Neural crest cell (in vitro differentiated cells): ENCODE measurements at places on chromosomes 4 and X.

- H3K36me3 ChIP-seq, result peaks cover 23% of the 10 kb centered on the region
- no peak overlapping the region for H3K4me3 ChIP-seq
- no peaks in the 10 kb centered on the region for H3K27me3 ChIP-seq
- H3K27ac ChIP-seq, result no peak overlapping the region
- peaks cover 5% of the 10 kb centered on the region for H3K4me1 ChIP-seq
- DNase-seq, result no peak
These were observed 106.3 kb upstream of the CBR4 start for GRCh38 chr4:169116270-169116901.

DNA sequence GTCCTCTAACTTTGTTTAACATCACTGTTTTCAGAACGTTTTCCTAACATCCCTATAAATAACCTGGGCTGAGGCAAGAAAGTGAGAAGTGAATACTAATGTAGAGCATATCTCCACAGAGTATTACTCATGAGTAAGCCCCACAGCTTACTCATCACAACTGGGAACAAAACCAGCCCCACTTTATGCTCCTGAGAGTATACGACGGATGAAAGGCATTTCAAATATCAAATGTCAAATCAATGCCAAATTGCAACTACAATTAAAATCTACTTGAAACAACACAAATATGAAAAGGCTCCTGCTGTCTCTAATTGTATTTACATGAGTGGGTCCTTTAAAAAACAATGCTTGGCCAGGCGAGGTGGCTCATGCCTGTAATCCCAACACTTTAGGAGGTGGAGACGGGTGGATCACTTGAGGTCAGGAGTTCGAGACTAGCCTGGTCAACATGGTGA is 41.2 kb downstream of the SH3RF1 start:
- H3K36me3 ChIP-seq, result peaks cover 2% of the 10 kb centered on the region
- peaks cover 4% of the 10 kb centered on the region for H3K4me1 ChIP-seq
- H3K4me3 ChIP-seq, result no peak overlapping the region
- no peaks in the 10 kb centered on the region for H3K27me3 ChIP-seq
- H3K27ac ChIP-seq, result no peak overlapping the region

GRCh38 chr4:14792702-14793227 is 209.5 kb upstream of the CPEB2 start:
- H3K27ac ChIP-seq, result no peak overlapping the region
- no peak overlapping the region for H3K4me3 ChIP-seq
- H3K36me3 ChIP-seq, result peaks cover 3% of the 10 kb centered on the region
- no peak for DNase-seq
- no peaks in the 10 kb centered on the region for H3K4me1 ChIP-seq

- peaks cover 51% of the 10 kb centered on the region for H3K4me1 ChIP-seq
- H3K27ac ChIP-seq, result peak overlapping the region; percentile 97
- DNase-seq, result peak; percentile 39
- H3K4me3 ChIP-seq, result peak overlapping the region; percentile 31
These were observed 133.1 kb downstream of the AFAP1 start for GRCh38 chr4:7806338-7807090.

GRCh38 chr4:145824463-145824862 is 114.2 kb downstream of the ZNF827 start:
- no peak overlapping the region for H3K4me3 ChIP-seq
- DNase-seq, result no peak
- peaks cover 9% of the 10 kb centered on the region for H3K36me3 ChIP-seq
- no peak overlapping the region for H3K27ac ChIP-seq
- peaks cover 25% of the 10 kb centered on the region for H3K4me1 ChIP-seq
- H3K27me3 ChIP-seq, result no peaks in the 10 kb centered on the region

DNA sequence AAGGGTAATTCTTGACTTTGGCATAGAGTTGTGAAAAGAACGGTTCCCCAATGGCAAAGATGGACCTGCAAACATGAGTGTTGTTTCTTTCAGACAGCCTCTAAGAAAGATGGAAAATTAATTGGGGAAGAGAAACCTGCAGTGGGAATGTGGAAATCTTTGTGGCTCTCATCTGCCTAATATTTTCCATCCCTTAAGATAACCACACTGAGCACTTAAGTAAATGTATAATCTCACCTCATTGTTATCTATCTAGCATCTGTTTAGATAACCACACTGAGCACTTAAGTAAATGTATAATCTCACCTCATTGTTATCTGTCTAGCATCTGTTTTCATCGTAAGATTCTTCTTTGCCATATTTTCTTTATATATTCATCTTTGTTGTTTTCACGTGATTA is 149.3 kb downstream of the NWD2 start:
- H3K27me3 ChIP-seq, result no peaks in the 10 kb centered on the region
- H3K36me3 ChIP-seq, result no peaks in the 10 kb centered on the region
- no peak overlapping the region for H3K4me3 ChIP-seq
- no peak for DNase-seq
- peak overlapping the region; percentile 1 for H3K27ac ChIP-seq

- peaks cover 16% of the 10 kb centered on the region for H3K4me1 ChIP-seq
- H3K36me3 ChIP-seq, result no peaks in the 10 kb centered on the region
- H3K27me3 ChIP-seq, result no peaks in the 10 kb centered on the region
- no peak for DNase-seq
- no peak overlapping the region for H3K4me3 ChIP-seq
These were observed 159.3 kb downstream of the PTCHD1 start for GRCh38 chrX:23493941-23494374.

GRCh38 chr4:81577392-81577791 is 105.7 kb upstream of the RASGEF1B start:
- no peaks in the 10 kb centered on the region for H3K36me3 ChIP-seq
- no peak overlapping the region for H3K4me3 ChIP-seq
- peaks cover 3% of the 10 kb centered on the region for H3K27me3 ChIP-seq
- no peaks in the 10 kb centered on the region for H3K4me1 ChIP-seq
- no peak for DNase-seq
- no peak overlapping the region for H3K27ac ChIP-seq

DNA sequence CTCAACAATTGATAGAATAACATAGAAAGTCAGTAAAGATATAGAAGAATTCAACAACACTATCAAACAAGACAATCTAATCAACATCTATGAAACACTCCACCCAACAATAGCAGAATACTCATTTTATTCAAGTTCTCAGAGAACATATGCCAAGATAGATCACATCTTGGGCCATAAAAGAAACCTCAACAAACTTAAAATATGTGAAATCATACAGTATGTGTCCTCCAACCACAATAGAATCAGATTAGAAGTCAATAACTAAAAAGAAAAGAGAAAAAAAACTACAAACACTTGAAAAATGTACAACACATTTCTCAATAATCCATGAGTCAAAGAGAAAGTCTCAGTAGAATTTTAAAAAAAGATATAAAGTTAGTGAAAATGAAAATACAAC is 78.6 kb upstream of the LDB2 start:
- no peaks in the 10 kb centered on the region for H3K4me1 ChIP-seq
- no peak for DNase-seq
- no peaks in the 10 kb centered on the region for H3K27me3 ChIP-seq
- H3K4me3 ChIP-seq, result no peak overlapping the region

GRCh38 chr4:907691-908425 is 24.3 kb downstream of the GAK start:
- peaks cover 11% of the 10 kb centered on the region for H3K4me1 ChIP-seq
- no peaks in the 10 kb centered on the region for H3K27me3 ChIP-seq
- peaks cover 5% of the 10 kb centered on the region for H3K36me3 ChIP-seq

- no peak overlapping the region for H3K4me3 ChIP-seq
- H3K36me3 ChIP-seq, result no peaks in the 10 kb centered on the region
- H3K27ac ChIP-seq, result no peak overlapping the region
- H3K4me1 ChIP-seq, result no peaks in the 10 kb centered on the region
- no peaks in the 10 kb centered on the region for H3K27me3 ChIP-seq
These were observed 192.9 kb upstream of the RBPJ start for GRCh38 chr4:26127851-26128337.

DNA sequence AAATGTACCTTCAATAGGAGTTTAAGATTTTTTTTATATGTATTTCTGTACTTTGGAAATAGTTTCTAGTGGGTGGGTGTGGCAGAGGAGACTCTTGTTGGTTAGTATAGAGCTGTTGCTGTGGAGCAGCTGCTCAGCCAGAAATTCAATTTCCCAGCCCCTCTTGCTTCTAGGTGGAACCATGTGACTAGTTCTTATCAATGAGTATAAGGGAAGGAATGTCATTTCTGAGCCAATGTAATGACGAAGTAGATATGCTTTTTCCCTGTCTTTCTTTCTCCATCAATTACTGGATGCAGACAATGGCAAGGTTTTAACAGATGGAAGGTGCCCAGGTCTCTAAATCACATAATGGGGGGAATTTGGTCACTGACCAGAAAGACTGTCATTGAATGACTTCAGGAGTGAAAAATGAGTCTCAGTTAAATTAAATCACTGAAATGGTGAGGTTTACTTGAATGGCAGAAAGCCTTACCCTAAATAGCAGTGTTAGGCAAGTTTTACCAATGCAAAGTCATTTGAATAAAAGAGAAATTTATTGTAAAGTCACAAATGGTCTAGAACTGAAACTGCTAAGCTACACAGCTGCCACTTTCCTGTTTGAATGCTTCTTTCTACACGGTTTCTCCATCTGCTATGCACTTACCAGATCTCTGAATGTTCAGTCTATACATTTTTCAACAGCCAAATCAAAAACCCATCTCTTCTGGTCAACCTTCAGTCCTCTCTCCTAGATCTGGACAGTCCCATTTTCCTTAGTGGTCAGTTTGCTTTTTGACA is 795.4 kb upstream of the MAGEB2 start:
- no peak for DNase-seq
- H3K4me3 ChIP-seq, result no peak overlapping the region
- no peaks in the 10 kb centered on the region for H3K36me3 ChIP-seq
- no peak overlapping the region for H3K27ac ChIP-seq

GRCh38 chr4:111873801-111874200 is 271.5 kb upstream of the FAM241A start:
- H3K4me3 ChIP-seq, result no peak overlapping the region
- no peak overlapping the region for H3K27ac ChIP-seq
- H3K27me3 ChIP-seq, result no peaks in the 10 kb centered on the region
- H3K4me1 ChIP-seq, result no peaks in the 10 kb centered on the region

DNA sequence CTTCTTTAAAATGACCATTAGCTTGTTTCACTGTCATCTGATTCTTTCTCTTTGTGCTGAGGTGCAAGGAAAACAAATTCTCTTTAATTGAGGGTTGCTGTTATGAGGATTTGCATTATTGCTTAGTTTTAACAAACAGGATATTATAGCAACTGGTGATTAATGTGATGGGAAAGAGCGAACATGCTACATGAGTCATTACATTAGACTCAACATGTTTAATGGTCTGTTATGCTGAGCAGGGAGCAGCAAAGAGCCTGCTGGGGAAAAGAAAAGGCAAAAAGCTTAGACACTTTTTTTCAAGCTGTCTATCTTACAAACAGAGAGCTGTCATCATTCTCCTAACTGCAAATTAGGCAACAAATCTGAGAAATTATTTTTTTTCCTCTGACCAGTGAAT is 230.5 kb upstream of the LCORL start:
- no peaks in the 10 kb centered on the region for H3K36me3 ChIP-seq
- no peak for DNase-seq
- H3K27ac ChIP-seq, result no peak overlapping the region

DNA sequence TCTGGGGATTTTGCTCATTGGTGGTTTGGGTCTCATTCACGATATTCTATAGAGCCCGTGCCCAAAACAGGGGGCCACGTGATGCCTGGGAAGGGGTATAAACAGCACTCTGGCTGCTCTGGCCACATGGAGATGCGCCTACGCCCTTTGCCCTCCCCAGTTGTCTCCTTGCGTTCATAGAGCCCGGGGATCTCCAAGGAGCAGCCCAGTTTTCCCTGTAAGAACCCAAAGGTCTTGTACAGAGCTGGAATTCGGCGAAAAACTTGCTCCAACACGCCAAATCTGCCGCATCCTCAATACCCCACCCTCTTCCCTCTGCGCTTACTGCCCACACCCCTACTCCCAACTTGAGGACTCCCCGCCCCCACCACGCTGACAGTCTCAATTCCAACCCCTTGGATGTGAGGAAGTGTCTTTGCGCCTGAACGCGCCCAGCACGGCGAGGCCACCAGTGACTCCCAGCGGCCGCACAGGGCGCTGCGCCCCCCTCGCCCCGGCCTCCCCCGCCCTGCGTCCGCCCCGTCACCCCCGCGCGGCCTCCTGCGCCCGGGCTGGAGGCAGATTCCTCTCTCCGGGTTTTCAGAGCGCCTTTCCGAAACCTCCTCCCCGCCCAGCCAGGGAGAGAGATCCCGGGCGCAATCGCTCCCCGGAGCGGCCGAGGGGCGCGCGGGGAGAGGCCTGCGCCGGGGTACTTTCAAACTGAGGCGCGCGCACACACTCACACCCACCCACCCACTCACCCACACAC is at the start of gene NHS:
TSS of gene NHS (plus strand) at position 582 of the 748 bp plus-strand sequence. CDS start 558 bp downstream, outside the sequence.
- H3K4me1 ChIP-seq, result peaks cover 22% of the 10 kb centered on the region
- H3K4me3 ChIP-seq, result peak within 1 kb of the TSS; percentile 95
- peaks cover 81% of the 10 kb centered on the region for H3K27me3 ChIP-seq
- peaks cover under 1% of the 10 kb centered on the region for H3K36me3 ChIP-seq
- no peak within 1 kb of the TSS for H3K27ac ChIP-seq
- DNase-seq, result peak; percentile 69

DNA sequence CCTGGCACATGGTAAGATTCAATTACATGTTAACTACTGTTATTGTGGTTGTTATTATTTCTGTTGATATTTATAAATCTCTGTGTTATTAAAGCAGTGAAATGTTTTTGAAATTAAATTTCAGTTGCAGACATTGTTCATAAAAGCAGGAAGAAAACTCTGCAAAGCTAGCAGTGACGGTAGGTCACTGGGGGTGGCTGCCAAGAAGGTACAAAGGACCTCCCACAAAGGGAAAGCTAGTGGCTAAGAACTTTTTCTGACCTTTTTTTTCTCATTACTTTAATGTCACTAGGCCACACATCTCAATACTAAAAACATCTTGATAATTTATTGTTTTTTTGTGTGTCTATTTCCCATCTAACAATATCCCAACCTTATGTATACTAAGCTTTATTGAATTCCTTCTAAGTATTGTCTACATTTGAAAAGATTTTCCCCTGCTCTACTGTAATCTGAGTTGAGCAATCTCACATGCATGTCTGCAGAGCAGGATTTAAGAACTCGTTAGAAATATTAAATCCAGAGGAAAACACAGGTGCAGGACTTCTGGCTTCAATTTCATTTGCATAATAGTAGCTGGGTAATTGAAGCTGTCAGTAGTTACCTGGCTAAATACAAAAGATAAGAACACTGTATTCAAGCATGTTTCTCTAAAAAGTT is 197.3 kb downstream of the CFAP299 start:
- no peaks in the 10 kb centered on the region for H3K4me1 ChIP-seq
- H3K27me3 ChIP-seq, result no peaks in the 10 kb centered on the region
- no peak for DNase-seq
- no peaks in the 10 kb centered on the region for H3K36me3 ChIP-seq
- H3K27ac ChIP-seq, result no peak overlapping the region
